ENCODE measurements at places on chromosomes 1 and 21.

- no peak for DNase-seq
Observed at GRCh38 chr1:204345941-204346645, 13.6 kb downstream of the PLEKHA6 start.

- DNase-seq = no peak
Observed at GRCh38 chr1:81757398-81758020, 43.2 kb upstream of the ADGRL2 start.

GRCh38 chr1:248748211-248748610 is 7.3 kb downstream of the LYPD8 start:
- DNase-seq = no peak

DNA sequence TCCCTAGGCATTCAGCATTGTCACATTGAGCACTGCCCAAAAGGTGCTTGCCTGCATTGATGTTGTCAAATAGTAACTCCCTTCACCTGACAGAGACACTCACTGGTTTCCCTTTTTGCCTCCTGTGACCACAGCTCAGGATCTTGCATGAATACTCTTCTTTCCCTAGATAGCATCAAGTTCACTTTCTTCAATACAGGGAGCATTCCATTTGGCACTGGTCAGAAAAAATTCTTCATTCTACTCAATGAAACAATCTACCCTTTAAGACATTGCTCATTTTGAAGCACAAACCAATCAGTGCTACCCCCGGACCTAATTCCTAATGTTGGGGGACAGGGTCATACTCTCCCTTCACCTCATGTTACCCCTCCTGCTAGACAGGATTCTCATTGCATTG is 319.0 kb upstream of the SNX7 start:
- DNase-seq = no peak

DNA sequence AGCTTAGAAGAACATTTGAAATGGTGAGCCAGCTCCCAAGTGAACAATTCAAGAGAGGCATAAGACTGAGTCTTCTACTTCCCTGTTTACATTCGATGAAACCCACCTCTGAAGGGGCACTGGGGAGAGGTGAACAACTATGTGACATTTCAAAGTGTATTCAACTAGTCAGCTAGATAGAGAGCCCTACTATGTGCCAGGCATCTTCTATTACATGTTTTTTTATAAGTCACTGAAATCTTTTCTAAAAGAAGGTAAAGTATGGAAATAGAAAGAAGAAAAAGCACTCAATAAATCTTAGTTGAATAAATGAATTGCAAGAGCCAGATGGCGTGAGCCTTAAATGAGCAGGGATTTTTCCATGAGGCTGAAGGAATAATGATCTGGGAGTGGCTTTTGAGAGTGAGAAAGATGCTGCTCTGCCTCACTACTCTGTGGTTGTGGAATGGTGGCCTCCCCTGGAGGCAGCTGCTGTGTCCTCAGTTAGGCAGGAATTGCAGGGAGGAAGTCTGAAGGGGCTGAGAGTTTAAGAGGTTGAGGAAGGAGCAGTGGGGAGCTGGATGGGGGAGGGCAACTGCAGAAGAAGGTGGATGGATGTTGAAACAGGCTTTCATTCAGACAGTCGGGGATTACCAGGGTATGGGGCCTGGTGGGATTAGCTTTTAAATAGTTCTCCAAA is 10.4 kb upstream of the PTPRF start:
- DNase-seq = no peak

GRCh38 chr1:236489710-236490377 is 33.9 kb upstream of the LGALS8 start:
- no peak for DNase-seq

DNA sequence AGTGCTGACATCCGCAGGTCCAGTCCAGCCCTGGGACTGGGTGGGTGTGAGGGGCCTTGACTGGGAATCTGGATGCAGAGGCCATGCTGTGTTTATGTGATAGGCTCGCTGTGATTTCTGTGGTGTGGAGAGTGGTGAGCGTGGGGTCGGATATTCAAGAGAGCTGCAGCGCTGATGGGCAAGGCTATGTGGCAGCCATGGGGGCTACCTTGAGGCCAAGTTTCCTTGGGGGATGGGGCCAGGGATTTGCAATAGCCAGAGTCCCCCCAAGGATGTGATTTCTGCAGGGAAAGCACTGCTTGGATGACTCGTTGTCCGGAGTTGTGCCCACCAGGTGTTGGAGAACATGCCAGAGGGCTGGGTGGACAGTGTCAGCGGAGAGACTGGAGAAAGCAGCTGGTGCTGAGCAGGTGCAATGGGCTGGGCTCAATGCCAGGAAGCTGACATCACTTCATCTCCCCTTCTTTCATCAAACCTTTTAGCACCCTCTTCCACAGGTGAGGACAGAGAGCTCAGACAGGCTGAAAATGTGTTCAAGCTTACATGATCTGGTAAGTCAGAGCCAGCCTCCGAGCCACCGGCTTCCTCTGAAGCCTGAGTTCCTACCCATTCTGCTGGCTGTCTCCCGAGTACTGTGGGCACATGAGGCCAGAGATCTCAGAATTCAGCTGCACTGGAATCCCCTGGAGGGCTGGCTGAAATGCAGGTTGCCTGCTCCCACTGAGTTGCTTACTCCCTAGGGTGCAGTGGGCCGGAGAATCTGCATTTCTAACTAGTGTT is 132.9 kb downstream of the RHOU start:
- DNase-seq = no peak

DNA sequence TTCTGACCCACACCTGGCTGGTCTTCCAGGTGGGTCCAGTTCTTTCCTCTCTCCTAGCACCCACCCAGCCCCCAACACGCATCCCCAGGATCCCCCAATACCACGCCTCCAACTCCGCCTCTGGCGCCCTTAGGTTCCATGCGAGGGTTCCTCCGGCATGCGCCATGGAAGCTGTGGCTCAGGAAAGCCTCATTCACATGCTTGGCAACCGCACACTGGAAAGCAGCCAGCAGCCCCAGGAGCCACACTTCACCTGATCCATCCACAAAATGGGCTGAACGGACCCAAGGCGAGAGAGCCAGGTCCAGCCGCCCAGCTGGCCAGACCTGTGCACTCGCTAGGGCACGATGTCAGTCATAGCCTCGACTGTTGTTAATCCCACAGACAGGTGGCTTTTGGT is 161.2 kb downstream of the PSMG1 start:
- no peak for DNase-seq

GRCh38 chr1:162220009-162220539 is 150.6 kb downstream of the NOS1AP start:
- no peak for DNase-seq

DNA sequence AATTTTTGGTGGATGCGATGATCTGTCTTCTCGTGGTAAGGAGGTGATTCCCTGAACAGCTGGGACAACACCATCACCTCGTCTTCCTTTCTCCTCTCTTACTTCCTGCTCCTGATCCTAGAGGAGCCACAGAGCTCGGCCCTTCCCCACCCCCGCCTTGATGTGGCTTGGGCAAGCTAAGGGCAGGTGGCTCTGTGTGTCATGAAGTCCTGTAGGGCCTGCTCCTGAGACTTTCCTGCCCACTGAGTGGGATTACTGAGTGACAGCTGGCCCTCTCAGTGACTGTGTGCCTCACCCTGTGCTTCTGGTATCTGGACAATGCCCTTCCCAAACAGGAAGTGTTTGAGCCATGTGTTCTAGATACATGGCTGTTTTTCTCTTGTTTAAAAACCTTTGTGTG is 153.0 kb downstream of the KCNJ6 start:
- no peak for DNase-seq

GRCh38 chr1:45678489-45678888 is 7.8 kb downstream of the GPBP1L1 start:
- DNase-seq = no peak
